ENCODE measurements at places on chromosomes 5 and 9. TPM values are rescaled to one million over a fixed set of nuclear protein-coding genes. Genes with fewer than 3 reads are reported as not detected.

The ANKRD34B gene
- total RNA-seq = 0.57 TPM

DNA sequence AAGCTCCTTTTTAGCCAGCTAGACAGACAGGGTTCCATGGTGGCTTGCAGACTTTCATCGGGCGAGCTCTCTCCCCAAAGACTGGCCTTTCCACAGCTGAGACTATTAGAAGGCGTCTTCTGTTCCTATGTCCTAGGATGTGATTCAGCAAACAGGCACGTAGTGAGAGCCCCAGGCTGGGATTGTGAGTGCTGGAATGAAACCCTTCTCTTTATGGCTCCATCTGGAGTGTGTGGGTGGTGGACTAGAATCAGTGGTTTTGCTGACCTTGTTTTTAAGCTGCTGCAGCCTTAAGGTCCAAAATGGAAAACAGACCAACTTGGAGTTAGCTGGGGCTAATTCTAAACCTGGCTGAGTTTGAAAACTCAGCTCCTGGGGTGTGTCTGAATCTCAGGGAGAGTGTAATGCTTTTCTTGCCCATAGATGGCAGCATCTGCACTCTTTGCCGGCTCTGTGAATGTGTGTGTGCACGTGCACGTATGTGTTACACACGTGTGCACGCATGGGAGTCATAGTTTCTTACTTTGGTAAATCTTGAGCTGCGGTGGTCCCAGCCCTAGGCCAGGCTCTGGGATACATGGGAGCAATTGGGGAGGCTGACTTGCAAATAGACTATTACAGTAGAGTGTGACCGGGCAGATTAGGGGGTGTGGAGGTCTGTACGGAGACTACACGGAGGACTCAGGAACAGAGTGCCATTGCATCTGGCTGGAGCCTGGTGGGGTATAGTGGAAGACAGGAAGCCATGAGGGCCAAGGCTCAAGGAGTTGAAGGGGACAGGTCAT, 10.7 kb downstream of the GSN start:
- DNase-seq = peak; percentile 60

DNA sequence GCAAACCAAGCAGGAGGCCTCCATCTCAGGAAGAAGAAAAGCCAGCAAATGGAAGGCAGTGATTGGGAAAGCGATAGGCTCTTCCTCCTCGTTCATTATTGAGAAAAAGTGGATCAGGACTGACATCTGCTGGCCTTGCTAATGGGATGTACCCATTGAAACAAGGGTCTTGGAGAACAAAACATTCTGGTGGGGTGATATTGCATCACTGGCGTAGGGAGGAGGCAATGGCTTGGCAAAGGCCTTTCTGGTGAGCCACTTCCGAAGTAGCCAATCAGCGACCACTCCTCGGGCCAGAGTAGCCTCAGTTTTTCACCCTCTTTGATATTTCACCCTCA, 86.7 kb upstream of the NFIB start:
- no peak for DNase-seq

DNA sequence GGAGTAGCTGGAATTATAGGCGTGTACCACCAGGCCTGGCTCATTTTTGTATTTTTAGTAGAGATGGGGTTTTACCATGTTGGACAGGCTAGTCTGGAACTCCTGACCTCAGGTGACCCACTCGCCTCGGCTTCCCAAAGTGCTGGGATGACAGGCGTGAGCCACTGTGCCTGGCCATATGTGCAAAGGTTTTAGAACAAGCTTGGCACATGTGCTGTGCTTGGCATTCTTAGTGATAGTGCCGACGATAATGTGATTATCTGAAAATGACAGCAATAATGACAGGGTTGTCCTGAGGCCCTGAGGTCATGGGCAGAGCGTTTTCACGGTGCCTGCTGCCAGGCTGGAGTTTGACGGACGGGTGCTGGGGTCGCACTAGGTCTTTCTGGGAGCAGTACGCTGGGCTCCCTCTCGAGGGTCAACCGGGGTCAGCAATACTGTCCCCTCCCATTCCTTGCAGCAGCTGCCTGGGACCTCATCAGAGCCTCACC, 42.6 kb downstream of the HMCN2 start:
- no peak for DNase-seq

The SLC27A6 gene
- total RNA-seq = 0.83 TPM

GRCh38 chr9:76456202-76456926, 2.6 kb upstream of the GCNT1 start:
- DNase-seq = no peak

DNA sequence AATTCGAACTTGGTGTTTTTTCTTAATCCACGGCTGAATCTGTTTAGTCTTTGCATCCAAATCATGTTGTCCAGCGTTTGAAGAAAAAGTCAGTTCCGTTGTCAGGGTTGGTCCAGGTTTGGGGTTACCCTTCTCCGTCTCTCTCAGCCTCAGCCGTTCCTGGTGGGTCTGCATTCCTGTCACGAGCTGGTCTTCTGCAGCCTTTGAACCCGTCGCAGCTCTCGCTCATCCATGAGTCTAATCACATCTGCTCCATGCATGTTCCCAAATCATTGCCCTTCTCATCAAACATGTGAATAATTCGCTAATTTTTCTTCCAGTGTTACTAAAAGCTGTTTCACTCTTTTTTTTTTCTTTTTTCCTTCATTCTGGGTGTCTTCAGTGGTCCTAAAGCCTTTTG, 39.0 kb upstream of the EXOC3 start:
- no peak for DNase-seq

The CER1 gene
- 0.52 TPM for total RNA-seq

DNA sequence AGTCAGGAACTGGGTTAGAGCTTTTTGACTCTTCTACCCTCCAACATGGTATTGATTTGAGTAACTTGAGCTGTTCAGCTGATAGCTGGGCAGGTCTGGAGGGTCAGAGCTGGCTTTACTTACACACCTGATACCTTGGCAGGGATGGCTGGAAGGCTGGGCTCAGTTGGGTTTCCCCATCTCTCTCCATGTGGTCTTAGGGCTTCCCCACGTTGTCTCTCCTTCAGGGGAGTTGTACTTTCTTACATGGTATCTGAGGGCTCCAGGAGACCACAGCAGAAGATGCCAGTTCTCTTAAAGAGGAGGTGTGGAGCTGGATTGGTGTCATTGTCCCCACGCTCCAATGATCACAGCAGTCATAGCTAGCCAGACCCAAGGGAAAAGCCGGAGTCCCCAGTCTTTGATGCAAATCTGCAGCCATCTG, 25.6 kb downstream of the ISOC1 start:
- DNase-seq = no peak

- DNase-seq = no peak
These were observed 726.4 kb upstream of the GRAMD2B start for GRCh38 chr5:125696762-125697161.

GRCh38 chr9:136673088-136673974, 10.6 kb downstream of the EGFL7 start:
- no peak for DNase-seq

DNA sequence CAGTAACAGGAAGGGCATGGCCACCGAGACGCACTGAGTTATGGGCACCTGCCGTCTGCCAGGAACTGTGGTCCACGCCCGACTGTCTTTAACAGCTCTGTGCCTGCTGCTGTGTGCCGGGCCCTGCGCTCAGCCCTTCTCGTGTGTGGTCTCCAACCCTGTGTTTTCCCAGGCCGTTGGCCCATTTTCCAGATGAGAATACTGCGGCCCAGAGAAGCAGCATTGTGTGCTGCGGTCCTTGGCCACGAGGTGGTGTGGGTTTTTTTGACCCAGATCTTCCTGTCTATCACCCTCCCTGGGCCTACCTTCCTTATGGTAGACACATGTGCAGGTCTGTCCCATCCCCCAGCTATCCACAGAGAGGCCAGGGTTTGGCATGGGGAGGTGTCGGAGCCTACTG, 47.0 kb downstream of the RXRA start:
- no peak for DNase-seq

GRCh38 chr5:33146881-33147280, 293.9 kb upstream of the TARS1 start:
- DNase-seq = no peak

- DNase-seq = no peak
These were observed 215.3 kb downstream of the TLR4 start for GRCh38 chr9:117919538-117919937.

DNA sequence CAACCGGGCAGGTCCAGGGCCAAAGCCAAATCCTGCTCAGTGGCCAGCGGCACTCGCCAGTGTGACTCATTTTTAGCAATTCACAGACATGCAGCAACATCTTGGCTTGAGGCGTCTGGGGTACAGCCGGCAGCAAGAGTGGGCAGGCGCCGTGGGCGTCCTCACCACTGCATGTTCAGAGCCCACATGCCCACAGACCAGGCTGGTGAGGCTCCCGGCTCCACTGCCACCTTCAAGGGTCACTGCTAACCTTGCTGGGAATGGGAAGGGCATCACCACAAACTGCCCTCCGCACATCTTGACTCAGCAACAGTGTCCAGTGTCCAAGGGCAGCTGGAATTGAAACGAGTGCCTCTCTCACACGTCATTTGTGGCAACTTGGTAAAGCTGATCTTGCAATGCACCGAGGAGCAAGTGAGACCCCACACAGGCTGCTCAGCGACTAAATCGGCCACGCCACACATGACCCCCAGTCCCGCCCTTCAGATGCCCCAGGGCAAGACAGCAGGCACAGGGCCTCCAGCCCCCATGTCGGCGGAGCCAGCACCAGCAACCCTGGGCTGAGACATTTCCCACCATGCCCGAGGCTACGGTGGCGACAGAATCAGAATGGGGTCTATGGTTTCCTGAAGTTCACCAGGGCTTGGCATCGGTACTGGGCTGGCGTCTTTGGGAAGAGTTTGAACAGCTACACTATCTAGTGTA, 140.3 kb downstream of the ROR2 start:
- DNase-seq = no peak

DNA sequence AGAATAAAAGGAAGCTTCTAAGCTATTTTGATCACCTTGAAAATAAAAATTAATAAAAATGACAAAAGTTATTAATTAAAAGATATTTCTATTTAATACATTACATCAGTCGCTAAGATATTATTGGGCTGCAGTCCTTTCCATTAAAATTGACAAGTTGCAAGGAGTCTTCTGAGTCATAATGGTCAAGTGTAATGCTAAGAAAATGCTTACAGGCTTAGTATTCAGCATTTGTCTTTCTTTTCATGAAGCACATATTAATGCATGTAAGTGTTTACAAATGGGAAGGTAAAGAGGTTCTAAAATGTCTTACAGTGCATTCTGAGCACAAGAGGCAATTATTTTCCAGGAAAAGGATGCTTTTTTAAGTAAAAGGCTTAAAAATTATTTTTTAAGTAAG, 17.3 kb downstream of the SPINK9 start:
- no peak for DNase-seq

The C9orf43 gene
- 1.9 TPM for total RNA-seq
